Body of pancreas (tissue), 4 donors: ENCODE measurements at places on chromosomes 3 and 15.

GRCh38 chr3:77102951-77103769 lies 63.3 kb downstream of the ROBO2 start:
- no peak for DNase-seq

DNA sequence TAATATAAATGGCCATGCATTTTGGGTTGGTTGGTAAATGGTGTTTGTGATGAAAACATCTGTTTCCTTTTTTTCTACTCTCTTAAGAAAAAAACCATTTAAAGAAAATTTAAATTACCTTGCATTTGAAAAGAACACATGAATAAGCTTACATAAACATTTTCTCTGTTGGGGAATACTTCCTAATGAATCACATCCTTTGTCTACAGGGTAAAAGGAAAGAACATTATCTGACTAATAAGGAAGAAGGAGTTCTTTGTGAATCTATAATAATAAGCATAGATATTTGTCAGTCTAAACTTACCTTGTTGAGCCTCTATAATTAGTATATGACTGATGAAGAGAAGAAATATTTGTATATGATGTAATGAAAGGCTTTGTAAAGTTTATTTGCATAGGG lies 254.1 kb upstream of the ZNF717 start:
- DNase-seq, result no peak

DNA sequence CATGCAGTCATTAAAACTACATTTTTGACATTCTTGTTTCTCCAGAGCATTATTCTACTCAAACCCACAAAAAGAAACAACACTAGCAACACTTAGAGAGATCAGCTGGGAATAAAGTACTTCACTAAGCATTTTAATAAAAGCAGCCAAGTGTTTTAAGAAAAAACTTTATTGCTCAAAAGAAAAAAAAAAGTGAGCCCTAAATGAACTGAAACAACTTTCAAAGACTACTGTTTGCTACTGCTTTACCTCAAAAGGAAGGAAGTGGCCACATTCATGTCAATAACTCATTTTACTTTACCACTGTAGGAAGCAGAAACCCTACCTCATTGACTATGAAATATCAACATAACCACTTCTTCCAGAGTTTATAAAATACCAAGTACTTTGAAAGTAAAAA lies 91.3 kb downstream of the UACA start:
- DNase-seq, result no peak

DNA sequence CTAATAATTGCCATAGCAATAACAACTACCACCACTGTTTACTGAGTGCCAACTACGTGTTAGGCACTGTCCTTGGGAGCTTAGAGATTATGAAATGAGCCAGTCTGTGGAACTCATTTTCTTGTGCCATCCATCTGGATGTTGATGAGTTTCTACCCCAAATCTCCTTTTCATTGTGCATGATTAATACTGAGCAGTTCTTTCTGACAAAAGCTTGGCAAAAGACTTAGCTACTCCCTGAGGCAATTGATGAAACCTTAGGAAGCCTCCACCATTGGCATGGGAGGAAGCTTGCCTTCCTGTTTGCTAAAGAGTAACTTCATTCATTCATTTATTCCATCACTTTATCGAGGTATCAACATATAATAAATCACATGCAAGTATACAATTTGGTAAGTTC lies 39.8 kb downstream of the PRICKLE2 start:
- DNase-seq, result no peak

- no peak for DNase-seq
Observed at GRCh38 chr3:181288145-181288544, 298.6 kb upstream of the DNAJC19 start.

GRCh38 chr15:28975766-28976179 lies 90.0 kb downstream of the APBA2 start:
- peak; percentile 61 for DNase-seq

DNA sequence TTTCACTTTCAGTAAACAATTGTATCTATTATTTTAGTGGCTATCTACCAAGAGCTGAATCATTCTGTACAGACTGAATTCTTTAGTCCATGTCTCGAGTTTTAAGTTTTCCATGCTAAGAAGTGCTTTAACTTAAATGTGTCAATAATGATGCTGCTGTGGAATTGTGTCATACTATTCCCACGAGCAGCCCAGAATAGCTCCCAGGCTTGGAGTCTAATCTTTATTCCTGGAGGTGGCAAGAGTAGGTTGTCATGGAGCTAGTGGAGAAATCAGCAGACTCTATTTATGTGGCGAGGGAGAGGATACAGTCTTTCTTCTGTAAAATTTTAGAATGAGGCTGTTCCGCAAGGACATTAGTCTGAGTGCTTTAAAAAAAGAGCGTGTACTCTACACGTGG lies 207.2 kb downstream of the ROBO2 start:
- DNase-seq, result no peak

GRCh38 chr3:124510290-124510689 lies 220.0 kb upstream of the UMPS start:
- DNase-seq, result no peak

GRCh38 chr15:61157933-61158332 lies 71.2 kb downstream of the RORA start:
- DNase-seq, result peak; percentile 13

DNA sequence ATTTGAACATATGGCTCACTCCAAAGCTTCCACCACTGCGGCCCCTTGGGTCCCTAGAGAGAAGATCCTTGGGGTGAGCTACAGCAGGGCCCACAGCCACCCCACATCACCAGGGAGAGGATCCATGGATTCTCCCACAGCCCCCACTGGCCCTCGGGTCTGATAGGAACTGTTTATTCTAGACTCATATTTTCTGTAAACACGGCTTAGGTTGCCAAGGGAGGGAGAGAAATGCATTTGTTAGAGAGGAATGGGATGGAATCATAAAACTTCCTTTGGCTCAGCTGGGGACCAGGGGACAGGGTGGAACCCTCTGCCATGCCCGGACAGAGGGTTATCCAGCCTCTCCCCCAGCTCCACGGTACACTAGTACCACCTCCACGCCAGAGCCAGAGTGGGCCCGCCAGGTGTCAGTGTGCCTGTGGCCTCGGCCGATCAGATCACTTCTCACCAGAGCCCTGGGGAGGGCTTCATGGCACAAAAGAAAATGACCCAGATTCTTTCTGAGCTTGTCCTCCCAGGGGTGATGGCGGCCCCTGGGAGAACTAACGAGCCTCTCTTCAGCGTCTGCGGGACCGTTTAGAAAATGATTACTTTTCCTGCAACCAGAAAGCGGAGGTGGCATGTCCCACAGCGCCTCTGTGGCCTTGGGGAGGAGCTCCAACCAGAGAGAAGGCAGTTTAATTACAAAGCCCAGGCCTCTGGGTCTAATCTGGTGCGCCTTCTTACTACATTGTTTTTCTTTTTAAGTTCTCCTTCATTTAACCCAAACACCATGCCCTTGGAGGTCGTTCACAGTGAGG lies 33.7 kb downstream of the ADCY5 start:
- no peak for DNase-seq

DNA sequence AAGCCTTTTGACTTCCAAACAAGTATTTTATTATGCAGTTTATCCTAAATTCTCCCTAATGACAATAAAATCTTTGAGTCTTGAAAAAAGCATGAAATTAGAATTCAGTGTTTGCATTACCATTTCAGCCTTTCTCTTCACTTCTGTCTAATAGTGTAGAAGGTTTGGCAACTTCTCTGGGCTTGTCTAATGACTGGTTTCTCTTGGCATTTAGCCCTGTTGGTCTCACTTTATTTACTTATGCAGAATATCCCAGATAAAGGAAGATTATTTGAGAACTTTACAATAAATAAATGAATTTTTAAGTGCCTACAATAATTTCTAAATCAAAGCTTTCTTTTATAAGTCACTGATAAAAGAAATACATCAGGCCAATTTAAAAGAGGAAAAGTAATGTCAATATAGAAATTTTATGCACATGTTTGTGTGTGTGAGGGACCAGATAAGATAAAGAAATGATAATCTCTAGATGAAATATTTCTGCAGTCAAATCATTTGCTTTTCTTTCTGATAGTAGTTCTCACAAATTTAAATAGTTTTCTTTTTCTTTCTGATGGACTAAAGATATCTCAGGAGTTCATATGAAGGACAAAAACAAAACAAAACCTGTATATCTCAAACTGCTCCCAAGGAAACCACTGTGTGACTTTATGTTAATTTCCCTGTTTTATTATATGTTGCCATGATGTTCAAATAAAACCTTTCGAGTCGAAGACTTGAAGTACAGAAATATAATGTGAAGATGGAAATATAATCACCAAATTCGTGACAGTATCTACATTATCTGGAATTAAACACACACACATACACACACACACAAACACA lies 533.1 kb upstream of the CBLB start:
- DNase-seq, result no peak
